ENCODE measurements at places on chromosomes 3 and 15.

DNA sequence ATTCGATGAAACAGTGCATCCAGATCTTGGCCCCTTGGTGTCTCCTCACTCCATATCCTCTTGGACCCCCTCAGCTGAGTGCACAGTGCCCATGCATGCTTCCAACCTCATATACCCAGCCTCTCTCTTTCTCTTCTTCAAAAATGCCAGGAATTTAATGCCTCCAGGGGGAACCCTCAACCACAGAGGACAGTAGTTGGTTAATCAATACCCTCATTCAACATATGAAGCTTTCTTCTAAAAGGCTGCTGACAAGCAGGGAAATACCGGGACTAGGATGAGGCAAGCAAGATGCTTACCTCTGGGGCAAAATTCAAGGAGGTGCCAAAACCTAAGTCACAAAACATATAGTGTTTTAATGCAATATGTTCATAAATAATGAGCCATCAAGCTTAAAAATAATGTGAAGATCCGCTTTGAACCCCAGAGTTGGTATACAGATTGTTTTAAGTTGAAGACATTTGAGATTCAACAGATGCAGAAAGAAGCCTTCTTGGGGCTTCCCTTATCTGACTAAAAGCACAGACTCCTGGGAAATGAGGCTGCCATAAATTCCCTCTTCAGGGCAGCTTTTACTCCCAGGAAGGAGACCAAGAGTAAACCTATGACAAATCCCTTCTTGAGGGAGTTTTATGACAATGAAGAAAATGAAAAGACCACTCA, 48.2 kb upstream of the FHIT start:
- no peak for DNase-seq

DNA sequence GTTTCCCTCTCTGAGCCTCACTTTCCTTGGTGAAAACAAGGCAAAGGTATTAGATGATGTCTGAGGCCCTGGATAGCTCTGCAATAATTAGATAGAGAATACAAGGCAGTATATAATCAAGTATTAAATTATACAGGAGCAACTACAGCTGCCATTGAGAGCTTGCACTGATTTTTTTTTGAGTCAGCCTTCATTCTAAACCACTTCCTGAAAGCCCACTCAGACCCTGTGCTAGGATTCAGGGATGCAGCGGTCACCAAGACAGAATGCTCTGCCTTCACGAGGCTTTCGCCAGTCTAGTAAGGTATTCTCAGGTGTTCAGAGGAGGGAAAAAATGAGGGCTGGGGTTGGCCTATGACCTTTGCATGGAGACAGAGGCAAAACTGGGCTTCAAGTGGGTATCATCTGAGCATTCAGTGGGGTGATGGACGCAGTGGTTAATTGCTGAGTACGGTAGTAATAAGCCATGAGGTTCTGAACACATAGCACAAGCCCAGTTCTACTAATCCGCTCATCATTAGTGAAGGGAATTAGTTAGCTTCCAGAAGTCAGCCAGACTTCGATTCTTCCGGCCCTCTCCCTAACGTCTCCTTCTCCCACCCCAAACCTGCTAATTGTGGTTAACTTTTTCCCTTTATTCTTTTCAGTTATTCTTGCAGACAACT, 3.6 kb downstream of the VGLL4 start:
- DNase-seq = no peak

DNA sequence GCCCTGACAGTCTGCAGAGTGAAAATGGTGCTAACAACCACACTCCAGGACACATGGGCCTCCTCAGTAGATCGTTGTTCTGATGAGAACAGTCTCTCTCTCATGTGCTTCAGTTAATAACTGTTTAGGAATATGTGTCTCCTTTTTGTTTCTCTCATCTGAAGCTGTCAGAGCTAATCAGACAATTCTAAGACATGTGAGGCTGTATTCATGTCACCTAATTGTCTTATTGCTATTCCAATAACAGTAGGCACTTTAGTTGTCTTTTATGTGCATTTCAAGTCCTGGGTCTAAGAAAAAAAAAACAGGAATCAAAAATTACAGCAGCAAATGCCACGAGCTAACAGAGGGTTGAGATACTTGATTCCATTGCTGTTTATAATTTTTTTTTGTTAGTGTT, 89.1 kb downstream of the WDR49 start:
- DNase-seq = no peak

GRCh38 chr3:179450261-179450701, 989 bp downstream of the GNB4 start:
- DNase-seq = no peak

DNA sequence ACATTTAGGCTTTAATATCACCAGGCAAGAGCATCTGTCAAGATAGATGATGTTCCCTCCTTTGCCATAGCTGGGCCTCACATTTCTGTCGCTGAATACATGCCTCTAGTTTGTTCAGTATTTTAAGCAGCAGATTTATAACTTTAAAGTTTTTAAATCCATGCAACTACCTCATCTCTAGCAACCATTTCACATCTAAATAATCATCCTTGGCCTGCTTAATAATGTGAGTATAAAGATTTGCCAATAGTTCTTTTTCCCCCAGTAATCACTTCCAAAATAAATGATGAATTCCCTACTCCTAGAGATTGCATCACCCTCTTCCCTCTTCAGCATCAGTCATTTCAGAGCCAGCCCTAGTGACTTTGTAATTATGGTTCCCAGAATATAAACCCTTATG, 36.2 kb upstream of the FILIP1L start:
- DNase-seq = no peak
